ENCODE measurements at places on chromosomes 11 and 22.

GRCh38 chr22:30459181-30460052 lies 12.4 kb downstream of the SEC14L3 start:
- peak; percentile 31 for DNase-seq

DNA sequence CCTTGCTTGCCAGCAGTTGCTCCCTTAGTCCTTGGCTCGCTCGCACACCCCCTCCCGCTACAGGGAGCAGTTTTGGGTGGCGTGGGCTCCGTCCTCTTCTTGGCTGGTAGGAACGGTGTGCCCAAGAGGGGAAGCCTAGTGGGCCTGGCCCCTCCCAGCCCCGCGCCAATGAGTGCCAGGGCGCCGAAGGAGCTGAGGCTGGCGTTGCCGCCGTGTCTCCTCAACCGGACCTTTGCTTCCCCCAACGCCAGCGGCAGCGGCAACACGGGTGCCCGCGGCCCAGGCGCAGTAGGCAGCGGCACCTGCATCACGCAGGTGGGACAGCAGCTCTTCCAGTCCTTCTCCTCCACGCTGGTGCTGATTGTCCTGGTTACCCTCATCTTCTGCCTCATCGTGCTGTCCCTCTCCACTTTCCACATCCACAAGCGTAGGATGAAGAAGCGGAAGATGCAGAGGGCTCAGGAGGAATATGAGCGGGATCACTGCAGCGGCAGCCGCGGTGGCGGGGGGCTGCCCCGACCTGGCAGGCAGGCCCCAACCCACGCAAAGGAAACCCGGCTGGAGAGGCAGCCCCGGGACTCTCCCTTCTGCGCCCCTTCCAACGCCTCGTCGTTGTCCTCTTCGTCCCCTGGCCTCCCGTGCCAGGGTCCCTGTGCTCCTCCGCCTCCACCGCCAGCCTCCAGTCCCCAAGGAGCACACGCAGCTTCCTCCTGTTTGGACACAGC lies 1.6 kb downstream of the C11orf87 start:
- DNase-seq = no peak

DNA sequence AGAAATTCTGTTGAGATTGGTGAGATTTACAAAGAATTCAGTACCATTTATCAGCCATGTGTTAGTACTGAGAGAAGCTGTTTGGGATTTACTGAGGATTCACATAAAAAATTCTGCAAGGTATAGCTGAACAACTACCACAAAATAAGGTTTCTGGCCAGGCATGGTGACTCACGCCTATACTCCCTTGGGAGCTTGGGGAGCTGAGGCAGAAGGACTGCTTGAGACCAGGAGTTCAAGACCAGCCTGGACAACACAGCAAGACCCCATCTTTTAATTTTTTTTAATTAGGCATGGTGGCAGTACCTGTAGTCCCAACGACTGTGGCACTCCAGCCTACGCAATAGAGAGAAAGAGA lies 86.7 kb downstream of the SIK3 start:
- DNase-seq = no peak

DNA sequence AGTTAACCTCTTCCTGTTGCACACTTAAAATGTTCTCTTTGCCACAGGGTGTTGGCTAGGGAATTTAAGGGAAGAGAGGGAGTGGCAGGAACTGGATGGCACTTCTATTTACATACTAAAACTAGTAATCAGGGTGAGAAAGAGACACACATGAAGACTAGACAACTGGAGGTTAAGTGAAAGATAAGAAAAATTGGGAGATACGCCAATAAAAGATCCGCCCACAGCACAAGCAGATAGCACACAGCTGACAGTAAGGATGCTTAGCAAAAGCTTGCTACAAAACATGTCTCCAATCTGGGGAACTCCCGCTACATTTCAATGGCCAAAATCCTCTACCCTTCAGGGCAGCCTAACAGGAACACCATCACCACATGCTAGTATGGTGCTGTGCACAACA lies 12.8 kb downstream of the CPSF7 start:
- no peak for DNase-seq

DNA sequence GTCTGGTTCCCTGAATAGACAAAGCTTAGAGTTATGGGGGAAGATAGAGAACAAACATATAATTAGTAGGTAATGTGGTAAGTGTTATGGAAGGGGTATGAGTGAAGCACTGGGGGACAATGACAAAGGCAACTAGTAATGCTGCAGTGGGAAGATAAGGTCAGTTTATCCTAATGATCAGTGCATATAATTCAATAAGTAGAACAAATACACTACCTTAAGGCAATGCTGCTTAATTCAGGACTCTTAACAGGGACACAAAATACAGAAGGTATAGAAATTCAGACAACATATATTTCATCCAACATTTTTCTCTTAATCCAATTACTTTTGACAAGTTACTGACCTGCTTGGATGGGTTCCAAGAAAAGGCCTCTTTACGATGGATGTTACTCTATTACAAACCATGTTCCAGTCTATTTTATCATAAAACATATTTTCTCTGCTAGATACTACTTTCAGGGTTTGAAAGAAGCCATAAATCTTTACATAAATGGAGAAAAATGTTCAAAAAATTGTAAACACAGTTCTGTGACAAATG lies 1186.2 kb downstream of the LRRC4C start:
- DNase-seq = no peak

- DNase-seq = no peak
These were observed 781 bp downstream of the TCIRG1 start for GRCh38 chr11:68039526-68040086.

DNA sequence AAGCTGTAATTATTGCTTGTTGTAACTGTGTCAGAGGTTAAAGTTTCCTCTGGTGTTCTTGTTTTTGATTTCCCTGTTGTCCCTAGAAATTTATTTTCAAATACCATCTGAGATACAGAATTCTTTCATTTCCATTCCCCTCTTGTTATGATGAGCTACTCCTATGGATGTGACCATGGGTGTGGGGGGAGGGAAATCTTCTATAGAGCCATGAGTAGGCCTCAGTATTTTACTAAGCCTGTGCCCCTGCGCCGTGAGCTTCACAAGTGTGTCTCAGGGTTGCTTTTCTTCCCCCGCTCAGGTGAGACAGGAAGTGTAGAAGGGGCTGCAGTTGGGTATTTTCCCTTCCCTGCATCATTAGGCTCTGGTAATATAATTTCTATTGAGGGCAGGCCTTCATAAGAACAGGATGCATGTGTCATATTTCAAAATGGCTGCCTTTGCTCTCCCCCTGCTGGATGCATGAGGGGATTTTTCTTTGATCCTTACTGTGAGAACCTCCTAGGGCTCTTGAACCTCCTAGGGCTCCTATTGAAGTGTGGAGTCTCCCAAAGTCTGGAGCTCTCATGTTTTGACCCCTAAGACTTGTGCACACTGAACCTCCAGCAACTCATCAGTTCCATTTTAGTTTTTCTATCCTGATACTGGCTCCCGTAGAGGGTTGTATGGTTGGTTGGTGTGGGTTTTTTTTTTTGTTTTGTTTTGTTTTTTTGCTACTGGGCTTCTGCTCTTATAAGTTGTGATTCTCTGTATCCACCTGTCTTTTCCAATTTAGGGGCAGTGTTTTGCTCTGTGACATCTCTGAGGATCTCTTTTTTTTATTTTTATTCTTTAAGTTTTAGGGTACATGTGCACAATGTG lies 658.2 kb downstream of the NTM start:
- DNase-seq = no peak

DNA sequence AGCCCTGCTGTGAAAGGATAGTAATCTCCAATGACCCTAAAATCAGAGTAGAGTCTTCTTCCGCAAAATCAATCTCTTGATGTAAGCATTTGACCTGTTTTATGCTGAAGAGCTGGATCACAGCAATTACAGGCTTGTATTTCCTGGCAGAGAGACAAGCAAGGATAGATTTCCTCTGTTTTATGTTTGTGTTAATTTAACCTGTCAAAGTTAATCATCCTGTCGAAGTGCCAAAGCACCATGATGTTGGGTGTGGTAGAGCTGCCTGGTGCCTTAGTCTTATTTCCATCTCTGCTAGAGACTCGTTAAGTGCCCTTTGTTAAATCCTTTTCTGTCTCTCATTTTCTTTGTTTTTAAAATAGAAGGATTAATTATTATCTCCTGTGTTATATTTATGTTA lies 248.1 kb downstream of the CNTN5 start:
- no peak for DNase-seq

GRCh38 chr11:117888139-117888566 lies 11.7 kb upstream of the FXYD6 start:
- DNase-seq = no peak

- DNase-seq = no peak
These were observed 51.3 kb upstream of the TOP3B start for GRCh38 chr22:22033803-22034468.

DNA sequence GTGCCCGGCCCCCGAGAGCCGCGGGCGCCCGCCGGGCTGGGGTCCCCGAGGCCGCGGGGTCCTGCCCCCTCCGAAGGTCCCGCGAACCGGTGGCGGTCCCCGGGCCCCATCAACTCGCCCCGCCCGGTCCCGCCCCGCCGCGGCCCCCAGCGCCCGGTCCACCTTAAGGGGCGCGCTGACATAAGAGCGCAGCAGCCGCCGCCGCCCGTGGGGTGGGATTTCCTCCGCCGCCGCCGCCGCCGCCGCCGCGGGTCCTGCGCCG lies at the start of gene ZDHHC8:
Gene ZDHHC8, plus strand, starts transcription at position 208 of the 262 bp plus-strand sequence. CDS start 144 bp downstream, outside the sequence.
- no peak for DNase-seq

GRCh38 chr11:121523581-121524232 lies 70.9 kb upstream of the SORL1-AS1 start:
- no peak for DNase-seq

GRCh38 chr22:23678133-23678532 lies 12.7 kb upstream of the RGL4 start:
- no peak for DNase-seq

DNA sequence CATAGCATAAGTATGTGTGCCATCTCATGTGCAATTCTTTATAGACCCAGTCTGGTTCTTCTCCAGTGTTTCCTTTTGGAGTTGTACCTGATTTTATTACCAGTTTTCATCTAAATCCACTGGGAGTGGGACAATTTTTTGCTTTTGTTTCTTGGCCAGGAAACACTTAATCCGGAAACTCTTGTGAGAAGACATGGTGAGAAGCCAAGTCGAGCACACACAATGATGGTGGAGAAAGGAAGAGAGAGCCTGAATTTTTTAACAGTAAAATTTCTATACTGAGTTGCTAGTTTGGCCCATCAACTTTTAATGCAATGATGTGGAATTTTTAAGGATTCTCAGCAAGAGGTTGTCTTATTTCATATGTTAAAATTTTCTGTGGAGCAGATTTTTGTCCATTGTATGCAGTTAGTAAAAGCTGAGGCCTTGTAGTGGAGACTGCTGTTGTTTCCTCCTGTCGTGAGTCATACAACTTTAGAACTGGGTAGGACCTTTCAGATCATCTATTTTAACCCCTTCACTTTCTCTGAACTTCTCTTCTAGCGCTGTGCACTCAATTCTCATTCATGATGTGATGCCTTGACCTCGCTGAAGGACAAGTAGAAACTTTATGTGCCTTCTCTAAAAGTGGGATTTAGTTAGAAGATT lies 17.1 kb downstream of the FAR1 start:
- no peak for DNase-seq

GRCh38 chr11:36376888-36377758 lies 81.0 kb downstream of the PRR5L start:
- peak; percentile 54 for DNase-seq
